NCI-H2081 treated with DMSO at 0.1 percent for 48 hours (cell line): ENCODE measurements at places on chromosomes 1 and 21.

GRCh38 chr1:227546059-227546458 lies 17.3 kb upstream of the ZNF678 start:
- DNase-seq: no peak

DNA sequence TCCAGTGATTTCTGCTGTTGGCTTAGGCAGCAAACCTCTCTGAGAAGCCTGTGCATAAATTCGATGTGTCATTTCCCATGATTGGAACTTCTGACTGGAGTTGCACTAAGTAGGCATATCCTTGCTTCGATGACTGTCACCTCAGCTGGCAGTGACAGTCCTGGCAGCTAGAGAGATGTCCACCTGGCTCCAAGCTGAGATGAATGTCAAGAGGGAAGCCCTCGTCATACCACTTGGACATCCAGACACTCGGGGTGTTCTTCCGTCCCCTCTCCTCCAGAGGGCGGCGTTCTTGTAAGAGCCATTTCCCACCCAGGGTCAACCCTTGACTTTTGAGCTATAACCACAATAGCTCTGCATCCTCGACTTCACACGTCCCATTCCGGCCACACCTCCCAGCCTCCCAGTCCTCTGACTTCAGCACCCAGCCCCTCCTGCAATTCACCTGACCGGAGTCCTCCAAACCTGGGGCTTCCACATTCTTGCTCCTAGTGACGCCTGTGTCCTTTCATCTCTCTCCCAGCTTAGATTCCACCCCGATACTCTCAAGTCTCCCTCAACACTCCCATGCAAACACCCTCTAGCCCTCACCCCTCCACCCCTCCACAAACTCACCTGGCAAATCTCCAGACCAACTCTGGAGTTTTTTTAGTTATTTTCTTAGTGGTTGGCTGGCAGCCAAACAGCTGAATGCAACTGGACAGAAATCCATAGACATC lies 17.3 kb downstream of the CA6 start:
- no peak for DNase-seq

DNA sequence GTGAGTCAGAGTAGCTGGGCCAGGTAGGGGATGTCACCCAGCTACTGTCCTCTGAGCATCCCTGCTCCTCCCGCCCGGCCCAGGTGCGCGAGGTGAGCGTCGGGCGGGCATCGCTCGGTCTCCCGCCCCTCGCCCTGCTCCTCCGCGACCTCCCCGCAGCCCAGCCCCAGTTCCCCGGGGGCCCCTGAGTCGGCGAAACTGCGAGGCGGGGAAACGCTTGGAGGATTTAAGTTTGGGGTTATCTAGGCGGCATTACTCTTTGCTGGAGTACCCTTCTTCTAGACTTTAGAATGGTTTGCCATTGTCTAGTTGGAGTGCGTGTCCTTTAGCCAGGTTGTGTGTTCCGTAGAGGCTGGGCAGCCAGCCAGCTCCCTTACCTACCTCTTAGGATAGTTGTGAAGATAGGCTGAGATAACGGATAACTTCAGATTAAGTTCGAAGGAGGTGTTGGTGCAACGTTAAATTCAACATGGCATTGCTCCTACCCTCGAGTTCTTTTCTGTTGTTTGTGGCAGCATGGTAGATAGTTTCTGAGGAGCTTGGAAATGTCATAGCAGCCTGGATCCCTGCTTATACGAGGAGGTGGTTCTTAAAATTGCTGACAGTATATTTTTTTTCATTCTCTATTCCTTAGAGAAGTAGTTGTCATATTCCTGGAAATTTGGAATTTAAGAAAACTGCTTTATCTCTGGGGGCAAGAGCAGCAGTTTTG lies 697 bp downstream of the AGO3 start:
- no peak for DNase-seq

DNA sequence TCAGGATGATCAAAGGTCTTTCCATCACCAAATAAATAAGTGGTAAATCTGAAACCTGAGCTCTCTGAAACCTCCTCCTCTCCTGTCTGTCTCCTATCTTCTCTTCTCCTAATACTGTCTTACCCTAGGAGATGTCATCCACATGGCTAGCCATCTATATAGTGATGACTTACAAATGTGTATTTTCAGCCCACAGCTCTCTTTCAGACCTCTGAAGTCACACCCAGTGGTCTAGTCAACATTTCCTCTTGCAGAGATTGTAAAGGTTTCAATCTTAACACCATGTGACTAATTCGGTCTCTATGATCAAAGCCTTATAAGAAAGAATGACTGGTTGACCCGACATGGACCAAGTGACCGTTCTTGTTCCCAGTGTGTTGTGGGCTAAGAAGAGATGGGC lies 63.1 kb upstream of the DPT start:
- DNase-seq: no peak

DNA sequence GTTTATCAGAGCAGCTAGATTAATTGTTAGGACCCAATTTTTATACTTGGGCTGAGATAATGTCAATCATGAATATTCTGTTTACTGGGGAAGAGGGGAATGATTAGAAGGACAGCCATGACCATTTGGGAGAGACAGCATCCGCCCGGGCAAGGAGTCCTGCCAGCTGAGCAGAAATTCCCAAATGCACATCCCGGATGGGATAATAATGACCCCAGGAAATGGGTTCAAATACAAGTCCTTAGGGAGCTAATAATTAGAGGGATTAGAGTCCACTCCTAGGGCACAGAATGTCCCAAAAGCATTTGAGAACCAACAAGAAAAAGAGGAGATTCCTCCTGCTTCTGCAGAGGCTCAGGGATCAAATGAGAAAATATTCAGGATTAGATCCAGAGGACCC lies 115.9 kb downstream of the LRRC53 start:
- DNase-seq: no peak

- no peak for DNase-seq
Measured at GRCh38 chr1:108100148-108100547, 100.0 kb downstream of the SLC25A24 start.

DNA sequence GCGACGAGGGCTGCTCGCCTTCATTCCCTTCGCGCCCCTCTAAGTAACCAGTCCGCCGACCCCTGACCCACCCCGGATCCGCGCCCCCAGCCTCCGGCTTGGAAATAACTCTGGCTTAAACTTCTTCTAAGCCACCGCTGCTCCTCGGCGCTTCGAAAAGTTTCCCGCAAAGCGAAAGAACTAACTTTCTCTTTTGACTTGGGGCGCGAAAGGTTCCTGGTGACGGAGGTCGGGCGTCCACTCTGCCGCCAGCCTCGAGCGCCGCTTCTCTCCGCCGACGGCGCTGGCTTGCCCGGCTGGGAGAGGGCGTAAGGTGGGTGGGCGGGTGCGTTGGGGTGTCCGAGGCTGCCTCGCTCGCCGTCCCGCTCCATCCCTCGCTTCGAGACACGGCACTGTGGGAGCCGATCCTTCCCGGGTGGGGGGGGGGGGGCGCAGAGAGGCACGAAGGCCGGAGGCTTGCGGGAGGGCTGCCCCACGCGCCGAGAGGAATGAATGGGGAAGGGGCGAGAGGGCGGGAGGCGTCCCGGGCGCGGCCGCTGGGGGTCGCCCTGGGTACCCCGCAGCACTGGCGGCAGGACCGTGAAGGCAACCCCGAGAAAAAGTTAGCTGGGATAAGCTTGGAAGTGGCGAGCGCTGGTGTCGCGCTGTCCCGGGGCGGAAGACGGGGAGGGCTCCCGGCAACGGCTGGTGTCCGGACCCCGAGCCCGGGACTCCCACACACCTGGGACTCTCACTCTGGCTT lies 569 bp downstream of the ATF3 start:
- DNase-seq: no peak

DNA sequence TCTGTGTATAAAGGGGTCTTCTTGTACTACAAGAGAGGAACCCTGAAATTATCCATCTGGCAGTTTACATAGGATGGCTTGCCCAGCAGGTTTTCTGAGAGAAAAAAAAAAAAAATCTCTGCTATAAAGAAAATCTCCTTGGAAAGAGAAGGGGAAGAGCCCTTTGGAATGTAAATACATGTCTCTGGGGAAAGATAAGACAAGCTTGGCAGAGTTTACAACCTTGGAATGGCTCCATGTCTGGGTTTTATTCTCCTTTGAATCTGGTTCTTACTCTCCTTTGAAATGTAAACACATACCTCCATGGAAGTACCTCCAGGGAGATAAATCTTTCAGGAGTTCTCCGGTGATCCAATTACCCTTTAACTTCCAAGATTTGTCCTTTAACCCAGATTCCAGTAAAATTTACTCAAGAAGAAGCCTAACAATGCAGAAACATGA lies 45.1 kb upstream of the DNAH14 start:
- DNase-seq: no peak

- DNase-seq: no peak
Measured at GRCh38 chr1:182189535-182190066, 128.1 kb upstream of the ZNF648 start.
